ENCODE measurements at places on chromosomes 3 and 15.

- no peak for DNase-seq
These were observed 47.7 kb downstream of the UMPS start for GRCh38 chr3:124777762-124778470.

DNA sequence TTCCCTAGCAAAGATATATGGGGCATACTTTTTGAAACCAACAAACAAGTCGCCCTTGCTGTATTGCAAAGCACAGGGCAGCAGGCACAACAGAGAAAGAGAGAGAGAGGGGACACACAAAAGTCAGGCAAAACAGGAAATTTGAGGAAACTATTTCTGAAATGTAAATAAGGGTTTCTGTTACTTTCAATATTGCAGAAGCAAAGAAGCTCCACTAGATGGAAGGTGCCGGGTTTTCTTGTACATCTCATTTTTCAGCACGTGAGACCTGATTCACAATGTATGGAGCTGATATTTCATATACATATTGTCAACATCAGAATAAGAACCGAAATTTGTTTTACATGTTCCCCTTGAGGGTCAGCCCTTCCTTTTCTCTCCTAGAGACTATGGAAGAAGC, 127.4 kb downstream of the FOXP1 start:
- peak; percentile 31 for DNase-seq

- no peak for DNase-seq
These were observed 16.8 kb downstream of the BCL2L10 start for GRCh38 chr15:52095597-52096262.

GRCh38 chr3:71805199-71805598, 20.3 kb upstream of the PROK2 start:
- DNase-seq = peak; percentile 45

- no peak for DNase-seq
These were observed 169.9 kb downstream of the XXYLT1 start for GRCh38 chr3:195101001-195101583.

DNA sequence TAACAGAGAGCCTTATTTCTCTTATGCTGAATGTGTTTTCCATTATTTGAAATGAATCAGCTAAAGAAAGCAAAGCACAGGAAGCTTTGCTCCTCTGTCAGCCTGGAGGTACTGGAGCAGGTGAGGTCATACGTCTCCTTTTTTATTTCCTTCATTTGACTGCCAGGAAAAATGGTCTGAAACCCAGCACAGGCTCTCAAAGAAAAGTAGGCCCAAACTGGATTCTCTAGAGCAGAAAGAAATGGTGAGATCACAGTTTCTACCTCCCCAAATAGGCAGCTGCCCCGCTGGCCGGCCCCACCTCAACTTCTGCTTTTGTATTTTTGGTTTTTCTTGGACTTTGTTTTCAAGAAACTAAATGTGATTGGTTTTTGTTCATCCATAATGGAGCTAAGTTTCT, 95.1 kb downstream of the RPL39L start:
- DNase-seq = no peak

DNA sequence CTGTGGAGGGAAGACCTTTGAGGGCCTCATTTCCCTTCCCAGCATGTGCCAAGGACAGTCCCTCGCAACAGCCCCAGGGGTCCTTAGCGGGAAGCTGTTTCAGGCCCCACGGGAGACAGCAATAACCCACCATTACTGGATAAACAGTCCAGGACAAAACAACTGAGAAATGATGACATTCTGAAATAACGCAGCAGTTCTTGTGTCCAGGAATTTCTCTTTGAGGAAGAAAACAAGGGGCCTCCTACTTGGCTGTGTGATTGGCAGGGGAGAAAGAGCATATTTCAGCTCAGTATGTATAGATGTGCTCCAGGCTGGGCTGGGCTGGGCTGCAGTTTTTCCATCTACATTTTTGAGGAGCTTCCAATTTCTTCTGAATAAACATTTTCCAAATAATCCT, 82.2 kb upstream of the THBS1 start:
- no peak for DNase-seq

DNA sequence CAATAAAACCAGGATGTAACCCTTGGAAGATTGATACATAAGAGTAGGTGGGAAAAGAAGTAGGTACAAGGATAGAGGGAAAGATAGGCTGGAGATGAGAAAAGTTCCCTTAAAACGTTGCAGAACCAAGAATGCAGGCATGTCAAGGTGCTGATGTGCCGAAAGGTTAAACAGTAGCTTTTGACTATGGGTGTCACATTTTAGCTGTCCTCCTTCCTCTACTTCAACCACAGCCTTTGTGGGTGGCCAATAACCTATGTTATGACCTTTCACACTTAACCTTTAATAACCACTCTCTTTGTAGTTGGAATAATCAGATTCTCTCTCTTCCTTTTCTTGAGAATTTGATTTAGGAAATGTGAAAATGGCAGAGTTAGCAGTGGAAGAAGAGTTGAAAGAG, 184.5 kb upstream of the GAP43 start:
- DNase-seq = no peak

- no peak for DNase-seq
These were observed 1149.6 kb downstream of the IGSF11 start for GRCh38 chr3:117885011-117885441.

GRCh38 chr3:183941216-183941615, 56.5 kb upstream of the PARL start:
- DNase-seq = no peak

DNA sequence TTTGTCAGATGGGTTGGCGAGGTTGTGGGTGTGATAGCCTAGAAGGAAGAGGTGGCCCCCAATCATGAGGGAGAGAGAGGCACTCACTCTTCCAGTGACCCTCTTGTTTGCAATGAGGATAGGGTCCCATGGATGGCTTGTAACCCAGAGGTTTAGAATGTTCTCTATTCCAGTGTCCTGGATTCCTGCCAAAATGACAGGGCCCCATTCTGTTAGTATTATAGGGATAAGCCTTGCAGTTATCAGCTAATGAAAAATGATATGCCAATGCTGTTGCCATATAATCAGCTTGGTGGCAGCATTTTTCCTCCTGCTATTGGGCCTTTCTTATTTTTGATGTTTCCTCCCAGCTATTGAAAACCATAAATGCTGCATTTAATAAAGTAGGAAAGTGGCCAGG, 23.3 kb upstream of the SENP7 start:
- no peak for DNase-seq

- DNase-seq = no peak
These were observed 55.4 kb upstream of the POLG start for GRCh38 chr15:89389841-89390603.

DNA sequence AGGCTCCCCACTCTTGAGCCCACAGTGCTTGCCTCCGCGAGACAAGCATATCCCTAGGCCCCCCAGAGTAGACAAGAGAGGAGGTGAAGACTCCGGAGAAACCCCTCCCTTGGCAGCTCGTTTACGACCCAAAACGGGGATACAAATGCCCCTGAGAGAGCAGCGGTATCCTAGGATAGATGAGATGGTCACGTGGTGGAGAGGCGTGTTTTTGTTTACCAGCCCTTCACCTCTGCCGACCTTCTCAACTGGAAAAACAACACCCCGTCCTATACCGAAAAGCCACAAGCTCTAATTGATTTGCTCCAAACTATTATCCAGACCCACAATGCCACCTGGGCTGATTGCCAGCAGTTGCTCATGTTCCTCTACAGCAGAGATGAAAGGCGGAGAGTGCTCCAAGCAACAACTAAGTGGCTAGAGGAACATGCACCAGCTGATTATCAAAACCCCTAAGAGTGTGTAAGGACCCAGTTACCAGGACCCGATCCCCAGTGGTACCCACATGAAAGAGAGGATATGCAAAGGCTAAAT, 99.5 kb upstream of the OSBPL11 start:
- no peak for DNase-seq

GRCh38 chr3:64042952-64043351, 19.7 kb upstream of the PSMD6 start:
- no peak for DNase-seq

DNA sequence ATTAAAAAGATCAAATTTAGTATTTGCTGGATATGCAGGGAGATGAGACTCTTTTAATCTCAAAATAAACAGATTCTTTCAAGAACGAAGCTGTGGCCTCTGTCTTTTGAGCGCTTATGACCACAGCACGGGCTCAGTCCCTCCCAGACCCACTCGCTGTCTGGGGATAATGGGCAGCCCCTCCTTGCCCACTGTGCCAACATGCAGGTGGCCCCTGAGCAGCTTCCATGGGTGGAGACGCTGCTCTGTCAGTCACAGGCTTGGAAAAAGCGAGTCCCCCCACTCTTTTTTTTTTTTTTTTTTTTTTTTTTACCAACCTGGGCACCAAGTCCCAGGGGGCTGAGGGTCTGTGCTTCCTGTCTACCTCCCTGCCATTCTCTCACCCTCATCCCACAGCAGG, 150.9 kb downstream of the LRRK1 start:
- no peak for DNase-seq

- DNase-seq = no peak
These were observed 92.4 kb downstream of the GPR156 start for GRCh38 chr3:120192579-120192978.

DNA sequence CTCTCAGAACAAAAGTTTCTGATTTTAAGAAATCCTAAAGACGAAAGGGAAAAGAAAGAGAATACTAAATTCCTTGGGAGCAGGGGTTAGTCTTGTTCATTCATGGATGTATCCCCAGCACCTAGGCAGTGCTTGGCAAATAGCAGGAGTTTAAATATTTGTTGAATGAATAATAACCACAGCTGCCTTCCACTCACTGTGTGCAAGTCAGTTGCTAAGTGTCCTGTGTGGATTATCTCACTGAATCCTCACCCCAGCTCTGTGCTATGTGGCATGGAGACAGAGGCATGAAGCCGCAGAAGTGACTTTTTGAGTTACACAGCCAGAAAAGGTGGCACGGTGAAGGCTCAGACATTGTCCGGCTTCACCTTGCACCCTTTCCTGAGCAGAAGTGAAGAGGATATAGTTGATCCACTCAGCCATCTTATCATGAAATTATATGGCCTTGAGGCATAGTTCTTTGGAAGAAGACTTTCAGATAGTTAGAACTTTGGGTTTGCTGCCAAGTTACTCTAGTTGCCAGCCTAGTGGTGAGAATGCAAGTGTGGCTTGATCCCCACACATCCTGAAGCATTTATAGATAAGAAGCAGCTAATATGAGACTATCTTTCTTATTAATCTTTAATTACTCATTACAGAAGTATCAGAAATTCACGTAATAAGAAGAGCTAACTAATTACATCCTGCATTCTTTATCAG, 355.5 kb downstream of the LRTM1 start:
- DNase-seq = no peak
